GM13976 (cell line): ENCODE measurements at places on chromosomes 6 and 20.

DNA sequence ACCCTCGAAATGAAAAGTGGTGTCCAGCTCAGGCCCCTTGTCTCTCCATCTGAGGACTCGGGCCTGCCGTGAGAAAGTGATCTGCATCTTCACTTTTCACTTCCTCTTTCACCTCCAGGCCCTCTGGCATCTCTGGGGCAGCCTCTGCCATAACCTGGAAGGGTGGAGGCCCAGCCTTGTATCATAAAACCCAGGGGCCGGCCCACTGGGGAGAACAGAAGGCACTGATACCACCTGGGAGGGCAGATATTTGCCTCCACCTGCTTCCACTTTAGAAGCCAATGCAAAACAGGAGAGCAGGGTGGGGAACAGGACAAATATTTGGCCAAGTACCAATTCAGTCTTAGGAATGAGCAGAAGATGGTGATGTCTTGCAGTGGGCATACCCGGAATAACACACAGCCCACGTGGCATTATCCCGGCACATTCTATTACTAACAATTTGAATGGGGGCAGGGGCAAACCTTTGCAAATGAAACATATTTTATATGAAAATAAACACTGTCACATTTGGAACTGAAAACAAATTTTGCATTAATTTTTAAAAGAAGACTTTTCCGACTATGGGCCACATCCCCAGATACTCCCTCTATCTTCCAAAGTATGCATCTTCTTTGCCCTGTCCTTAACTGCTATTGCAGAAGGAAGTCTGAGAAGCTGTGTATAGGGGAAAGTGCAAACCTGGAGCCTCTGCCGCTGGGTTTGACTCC, 69.2 kb upstream of the TBC1D7 start:
- DNase-seq = peak; percentile 73

DNA sequence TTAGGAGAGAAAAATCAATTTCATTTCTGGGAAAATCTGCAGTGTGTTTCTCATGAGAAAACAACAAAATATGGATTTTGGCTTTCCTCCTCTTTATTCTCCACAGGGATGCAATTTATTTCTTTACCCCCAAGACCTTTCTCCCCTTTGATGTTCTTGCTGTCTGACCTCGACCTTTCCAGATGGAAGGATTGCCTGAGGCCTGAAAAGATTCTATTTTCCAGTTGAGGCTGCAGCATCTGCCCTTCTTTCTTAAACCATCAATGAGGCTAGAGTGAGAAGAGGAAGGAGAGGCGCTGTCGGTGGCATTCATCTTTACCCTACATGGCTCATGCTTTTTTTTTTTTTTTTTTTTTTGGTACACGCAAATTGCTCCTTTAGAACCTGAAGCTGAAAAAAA, 344.2 kb upstream of the BTBD3 start:
- DNase-seq = no peak

DNA sequence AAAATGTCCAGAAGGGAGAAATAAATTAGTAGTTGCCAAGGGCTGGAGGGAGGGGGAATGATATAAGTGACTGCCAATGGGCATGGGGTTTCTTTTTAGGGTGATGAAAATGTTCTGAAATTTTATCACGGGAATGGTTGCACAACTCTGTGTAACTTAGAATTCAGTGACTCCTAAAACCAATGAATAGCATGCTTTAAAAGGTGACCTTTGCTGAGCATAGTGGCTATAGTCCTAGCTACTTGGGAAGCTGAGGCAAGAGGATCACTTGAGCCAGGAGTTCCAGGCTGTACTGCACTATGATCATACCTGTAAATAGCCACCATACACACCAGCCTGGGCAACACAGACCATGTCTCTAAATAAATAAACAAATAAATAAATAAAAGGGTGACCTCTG, 109.0 kb downstream of the ATG5 start:
- no peak for DNase-seq

- DNase-seq = no peak
Observed at GRCh38 chr6:108235127-108235526, 25.7 kb downstream of the SNX3 start.

- DNase-seq = no peak
Observed at GRCh38 chr6:98576791-98577190, 257.6 kb upstream of the POU3F2 start.

- DNase-seq = no peak
Observed at GRCh38 chr6:107561306-107561705, 71.4 kb downstream of the SOBP start.

DNA sequence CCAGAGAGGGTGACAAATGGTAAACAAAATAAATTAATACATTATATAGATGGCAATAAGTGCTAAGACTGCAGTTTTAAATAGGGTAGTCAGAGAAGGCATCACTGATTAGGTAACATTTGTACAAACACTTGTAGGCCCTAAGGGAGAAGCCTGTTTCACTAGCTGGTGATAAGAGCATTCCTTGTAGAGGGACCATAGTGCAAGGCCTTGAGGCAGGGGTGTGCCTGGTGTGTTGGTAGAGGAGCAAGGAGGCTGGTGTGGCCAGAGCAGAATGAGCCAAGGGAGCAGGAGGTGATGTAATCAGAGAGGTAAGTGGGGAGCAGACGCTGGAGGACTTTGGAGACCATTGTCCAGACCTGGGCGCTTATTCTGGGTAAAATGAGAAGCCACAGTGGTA, 70.7 kb downstream of the ANKRD6 start:
- no peak for DNase-seq

DNA sequence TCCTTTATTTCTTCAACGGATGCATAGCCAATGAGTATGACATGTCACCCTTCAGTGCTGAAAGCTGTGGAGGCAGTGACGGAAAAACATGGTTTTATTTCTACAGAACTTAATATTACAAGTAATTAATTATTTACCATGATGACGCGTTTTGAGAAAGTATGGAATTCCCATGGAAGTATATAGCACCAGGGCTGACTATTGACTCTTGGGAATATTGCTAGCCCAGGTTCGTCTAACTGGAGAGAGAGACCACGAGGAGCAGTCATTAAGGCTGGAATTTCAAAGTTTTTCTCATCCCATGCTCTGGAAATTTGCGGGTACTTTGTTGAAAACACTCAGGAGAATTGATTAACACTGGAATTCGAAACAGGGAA, 155.2 kb upstream of the PRSS16 start:
- DNase-seq = no peak

DNA sequence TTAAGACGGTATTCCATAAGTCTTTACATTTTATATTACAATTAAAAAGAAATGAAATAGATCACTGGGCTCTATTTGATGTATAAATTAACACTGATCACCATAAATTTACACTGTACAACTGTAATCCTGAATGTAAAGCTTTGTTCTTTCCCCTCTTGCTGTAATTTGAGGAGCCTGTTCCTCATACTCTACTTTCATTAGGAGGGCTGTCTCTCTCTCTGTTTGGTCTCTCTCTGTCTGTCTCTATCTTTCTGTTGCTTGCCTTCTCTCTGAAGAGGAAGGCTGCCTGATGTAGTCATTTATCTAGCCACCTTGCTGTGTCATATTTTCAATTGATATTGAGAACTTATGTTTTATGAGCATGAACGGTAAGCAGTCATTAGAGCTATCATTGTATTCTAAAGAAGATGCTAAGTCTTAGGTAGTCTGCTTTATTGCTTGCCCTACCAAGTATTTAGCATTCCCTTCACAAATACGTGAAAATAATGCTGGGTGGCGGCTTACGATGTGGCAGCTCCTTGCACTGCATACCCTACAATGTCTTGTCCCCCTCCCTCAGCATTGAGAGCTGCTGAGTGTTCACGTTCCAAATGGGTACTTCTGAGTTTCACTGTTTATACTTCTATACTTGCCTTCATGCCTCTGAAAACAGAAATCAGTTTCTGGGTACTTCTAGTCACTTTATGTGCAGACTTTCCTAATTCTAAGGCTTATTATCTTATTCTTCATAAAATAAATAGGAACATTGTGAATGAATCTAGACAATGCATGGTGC, 205.5 kb downstream of the NKAIN2 start:
- no peak for DNase-seq

DNA sequence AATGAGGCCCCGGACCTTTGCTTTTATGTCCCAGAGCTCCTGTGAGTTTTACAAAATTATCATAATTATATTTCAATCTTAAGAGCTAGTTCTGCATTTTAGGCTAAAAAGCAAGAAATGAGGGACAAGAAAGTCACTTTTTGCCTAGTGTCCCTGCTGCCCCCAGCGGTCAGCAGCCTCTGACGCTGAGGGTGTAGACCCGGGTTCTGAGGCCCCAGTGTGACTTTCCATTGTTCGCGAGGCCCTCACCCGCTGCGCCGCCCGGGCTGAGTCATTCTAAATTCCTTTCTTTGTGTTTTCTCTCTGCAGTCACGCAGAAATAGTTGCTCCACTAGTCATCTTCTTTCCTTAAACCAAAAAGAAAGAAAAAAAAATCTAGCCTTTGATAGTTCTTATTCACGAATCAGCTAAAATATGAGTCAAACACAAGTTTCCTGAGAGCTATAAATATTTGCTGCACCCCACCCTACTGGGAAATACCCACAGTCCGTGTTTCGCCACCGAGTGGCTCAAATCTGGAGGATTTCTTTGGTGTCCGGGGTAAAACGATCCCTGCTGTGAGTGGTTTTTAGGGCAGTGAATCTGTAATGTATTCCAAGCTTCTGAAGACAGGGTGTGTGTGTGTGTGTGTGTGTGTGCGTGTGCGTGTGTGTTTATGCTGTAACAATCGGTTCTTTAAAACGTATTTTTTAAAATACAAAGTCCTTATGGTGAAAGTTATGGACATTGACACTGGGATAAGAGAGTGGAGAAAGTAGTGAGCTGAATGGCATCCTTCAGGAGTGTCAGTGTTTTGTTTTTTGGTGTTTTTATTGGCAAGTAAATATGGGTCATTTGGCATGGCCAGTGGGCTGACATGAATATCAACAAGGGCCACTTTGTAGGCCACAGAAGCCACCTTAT, 59.7 kb upstream of the EEF1A1 start:
- DNase-seq = peak; percentile 70

DNA sequence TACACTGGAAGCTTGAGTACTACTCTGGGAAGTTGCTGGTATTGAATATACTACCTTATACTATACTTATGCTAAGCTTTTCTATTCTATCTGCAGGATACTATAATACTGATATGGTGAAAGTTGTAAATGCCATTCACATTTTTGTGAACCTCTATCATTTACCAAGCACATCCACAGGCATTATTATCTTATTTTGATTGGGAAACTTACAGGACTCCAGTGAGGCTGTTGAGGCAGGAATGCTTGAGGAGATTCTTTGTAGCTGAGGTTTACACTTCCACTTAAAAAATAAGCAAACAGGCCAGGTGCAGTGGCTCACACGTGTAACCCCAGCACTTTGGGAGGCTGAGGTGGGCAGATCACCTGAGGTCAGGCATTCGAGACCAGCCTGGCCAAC, 442.9 kb downstream of the QKI start:
- no peak for DNase-seq

GRCh38 chr6:158475344-158476302, 84.3 kb upstream of the TMEM181 start:
- DNase-seq = peak; percentile 84

GRCh38 chr20:61331543-61331942, 79.5 kb downstream of the CDH4 start:
- DNase-seq = no peak

DNA sequence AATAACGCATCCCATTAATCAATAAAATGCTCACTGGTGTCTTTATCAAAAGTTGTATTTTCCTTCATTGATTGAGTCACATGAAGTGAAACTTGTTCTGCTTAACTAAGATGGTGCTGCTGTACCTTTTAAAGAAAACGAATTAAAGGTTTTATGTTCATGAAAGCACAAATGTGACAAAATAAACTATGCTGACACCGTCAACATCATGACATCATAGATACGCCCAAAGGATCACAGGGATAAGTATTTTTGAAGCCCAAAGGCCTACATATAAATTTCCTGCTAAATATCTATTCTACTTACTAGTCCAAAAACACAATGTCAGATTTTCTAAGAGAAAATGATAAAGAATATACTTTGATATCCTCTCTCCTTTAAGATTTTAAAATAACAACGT, 94.4 kb downstream of the FAM217A start:
- DNase-seq = no peak

- no peak for DNase-seq
Observed at GRCh38 chr6:51616243-51616642, 471.2 kb downstream of the PKHD1 start.

DNA sequence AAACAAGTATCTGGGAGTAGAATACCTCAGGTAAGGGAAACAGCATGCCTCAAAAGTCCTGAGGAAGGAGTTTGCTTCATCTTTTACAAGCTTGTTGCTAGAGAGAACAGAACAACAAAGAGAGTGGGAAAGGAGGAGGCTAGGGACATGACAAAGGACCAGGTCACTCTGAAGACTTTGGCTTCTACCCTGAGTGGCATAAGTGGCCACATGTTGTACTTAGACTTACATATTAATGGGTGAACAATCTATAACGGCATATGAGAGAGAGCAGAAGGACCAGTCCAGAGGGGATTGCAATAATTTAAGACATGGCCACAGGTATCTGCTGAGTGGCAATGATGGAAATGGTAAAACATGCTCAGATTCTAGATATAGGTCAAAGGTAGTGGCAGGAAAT, 668.3 kb upstream of the ADGRB3 start:
- no peak for DNase-seq

GRCh38 chr20:62210496-62210855, 9.6 kb downstream of the HRH3 start:
- no peak for DNase-seq

GRCh38 chr6:166494757-166495486, 91.6 kb downstream of the RAMACL start:
- no peak for DNase-seq

DNA sequence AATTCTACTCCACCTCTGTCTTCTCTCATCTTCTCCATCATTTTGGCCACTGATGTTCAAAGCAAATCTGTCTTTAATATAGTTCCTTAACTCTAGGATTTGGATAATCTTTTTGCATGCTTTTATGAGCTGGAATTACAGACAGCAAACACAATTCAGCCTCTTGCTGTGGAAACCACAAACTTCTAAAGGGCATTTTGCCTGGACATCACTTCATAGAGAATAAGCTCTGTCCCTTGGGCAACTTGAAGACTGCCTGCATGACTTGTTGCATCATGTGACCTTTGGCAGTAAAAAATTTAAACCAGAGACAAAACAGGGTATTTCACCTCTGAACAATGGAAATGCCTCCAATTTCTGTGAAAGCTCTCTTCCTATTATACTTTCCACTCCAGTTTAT, 74.1 kb upstream of the HDDC2 start:
- no peak for DNase-seq

GRCh38 chr6:39086711-39087110, 28.3 kb downstream of the SAYSD1 start:
- no peak for DNase-seq

DNA sequence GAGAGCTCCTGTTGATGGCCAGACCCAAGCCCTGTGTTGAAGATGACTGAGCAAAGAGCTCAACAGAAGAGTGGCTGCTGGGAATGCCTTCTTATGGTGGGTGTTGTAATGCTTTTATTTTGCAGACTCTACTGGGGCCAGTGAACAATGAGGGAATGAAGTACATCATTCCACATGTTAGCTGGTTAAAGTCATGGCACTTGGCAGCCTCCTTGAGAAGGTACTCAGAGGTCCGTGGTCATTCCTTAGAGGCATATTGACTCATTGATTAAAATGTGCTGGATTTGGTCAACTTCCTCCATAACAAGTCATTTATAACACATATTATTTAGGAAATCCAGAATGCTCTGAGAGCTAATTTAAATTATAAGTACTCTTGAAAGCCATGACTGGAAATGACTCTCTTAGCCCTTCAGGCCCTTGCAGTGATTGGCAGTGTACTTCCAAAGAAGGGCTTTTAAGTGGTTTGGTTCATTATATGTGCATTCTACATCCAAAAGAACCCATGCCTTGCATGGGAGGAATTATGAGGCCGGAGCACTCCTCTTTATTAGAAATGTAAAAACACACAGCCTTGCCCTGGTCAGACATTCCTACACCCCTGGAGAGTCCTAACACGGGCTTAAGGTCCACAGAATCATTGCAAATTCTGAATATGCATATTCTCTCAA, 976.9 kb downstream of the KIF16B start:
- DNase-seq = no peak
